Activated T-helper 1 cell treated with anti-CD3 and anti-CD28 coated beads, Interleukin-12 subunit alpha, Interleukin-12 subunit beta, Interleukin-2, Interleukin-4 antibody, amounts not matched to agents 30 ng/mL and 10 ng/mL and 1 ng/mL, durations not matched to agents 14 hours and 24 hours and 36 hours (primary cell): ENCODE measurements at places on chromosomes 5 and 9. TPM values are rescaled to one million over a fixed set of nuclear protein-coding genes. Genes with fewer than 3 reads are reported as not detected.

GRCh38 chr5:121744577-121744976 lies 107.1 kb upstream of the FTMT start:
- DNase-seq = no peak

GRCh38 chr5:16464664-16465543 lies 696 bp downstream of the ZNF622 start:
- DNase-seq = no peak

GRCh38 chr5:163347671-163348070 lies 89.7 kb upstream of the CCNG1 start:
- peak; percentile 19 for DNase-seq

Gene SLC45A2
- total RNA-seq = 0.18 TPM in 1 of 2 replicates, not detected in the other

Gene MSX2
- total RNA-seq = not detected in 2 replicates

Gene PCDHGA10
- 0.10 and 0.13 TPM in 2 replicates for total RNA-seq

GRCh38 chr5:75243100-75243499 lies 6.4 kb upstream of the ANKRD31 start:
- DNase-seq = no peak

DNA sequence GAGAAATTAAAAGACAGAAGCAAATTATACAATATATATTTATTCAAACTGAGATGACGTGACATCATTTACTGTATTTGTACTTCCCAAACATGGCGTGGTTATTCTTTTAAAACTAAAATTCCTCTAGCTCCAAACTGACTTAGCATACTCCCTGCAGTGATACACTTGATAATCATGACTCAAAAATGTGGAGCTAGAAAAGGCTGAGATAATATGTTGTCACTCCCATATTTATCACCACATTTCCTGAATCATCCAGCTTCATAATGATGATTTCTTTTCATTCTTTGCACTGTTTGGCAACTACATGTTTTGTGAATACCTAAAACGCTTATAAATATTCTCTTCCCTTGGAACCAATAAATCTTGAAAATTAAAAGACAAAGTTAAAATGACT lies 341.0 kb downstream of the EBF1 start:
- DNase-seq = no peak

- DNase-seq = no peak
These were observed 100.7 kb downstream of the PAM start for GRCh38 chr5:102855681-102856388.

DNA sequence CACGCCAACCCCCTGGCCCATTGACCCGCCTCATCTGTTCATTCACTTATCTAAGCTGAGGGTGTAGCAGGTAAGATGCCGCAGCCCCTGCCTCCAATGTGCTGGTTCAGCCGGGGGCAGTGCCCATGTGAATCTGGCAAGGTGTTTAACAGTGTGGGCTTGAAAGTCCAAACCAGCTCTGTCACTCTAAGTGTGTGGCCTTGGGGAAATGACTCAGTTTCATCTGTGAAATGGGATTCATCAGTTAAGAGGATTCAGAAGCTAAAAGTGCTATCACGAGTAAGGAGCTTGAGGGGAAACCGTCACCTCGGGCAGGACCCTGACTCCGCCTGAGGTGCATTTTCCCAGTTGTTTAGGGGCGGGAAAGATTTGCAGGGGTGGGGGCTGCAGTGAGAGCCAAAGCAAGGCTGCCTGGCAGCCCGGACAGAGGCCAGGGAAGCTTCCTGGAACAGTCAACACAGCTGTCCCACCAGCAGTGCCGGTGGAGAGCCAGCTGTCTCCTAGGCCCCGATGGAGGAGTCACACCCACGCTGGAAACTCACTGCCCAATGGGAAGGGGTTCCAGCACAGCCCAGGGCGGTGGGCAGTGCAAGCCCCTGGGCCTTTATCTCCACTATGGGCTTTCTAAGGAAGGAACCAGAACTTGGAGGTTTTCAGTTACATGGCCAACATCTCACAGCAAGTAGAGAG lies 9.7 kb upstream of the URM1 start:
- DNase-seq = no peak

DNA sequence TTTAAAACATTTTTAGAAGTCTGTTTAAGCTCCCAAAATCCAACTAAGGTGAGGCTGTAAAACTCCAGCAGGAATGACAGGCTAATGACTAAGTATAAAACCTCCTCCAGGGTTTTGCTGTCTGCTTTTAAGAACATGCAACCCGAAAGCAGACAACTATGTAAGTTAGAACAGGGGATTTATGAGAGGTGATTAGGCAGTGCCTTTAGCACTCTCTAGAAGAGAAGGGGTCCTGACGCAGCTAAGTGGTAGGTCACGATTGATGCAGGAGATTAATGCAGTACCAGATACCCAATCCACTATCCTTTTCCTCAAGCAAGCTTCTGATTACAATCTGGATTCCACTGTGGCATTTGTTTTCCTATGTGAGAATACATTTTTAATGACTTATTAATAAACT lies 25.9 kb downstream of the HOMER1 start:
- DNase-seq = no peak

DNA sequence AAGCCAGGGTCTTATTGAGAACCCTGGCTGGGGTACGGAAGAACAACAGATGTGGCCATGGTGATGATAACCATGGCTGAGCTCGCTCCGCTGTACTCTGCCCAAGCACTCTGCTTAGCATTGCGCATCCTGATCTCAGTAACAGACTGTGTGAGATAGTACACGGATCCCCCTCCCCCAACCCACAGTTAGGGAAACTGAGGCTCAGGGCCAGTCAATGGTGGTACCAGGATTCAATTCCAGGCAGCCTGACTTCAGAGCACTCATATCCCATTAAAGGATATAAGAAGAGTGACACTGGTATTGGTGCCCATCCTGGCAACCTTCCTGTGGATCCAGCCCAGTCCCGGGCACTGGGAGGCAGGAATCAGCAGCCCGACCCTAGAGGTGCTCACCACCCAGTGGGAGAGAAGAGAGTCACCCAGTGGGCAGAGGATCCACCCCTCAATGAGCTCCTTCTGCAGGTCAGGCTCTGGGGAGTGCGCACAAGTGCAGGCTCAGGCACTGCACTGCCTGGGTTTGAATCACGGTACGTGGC lies 26.5 kb upstream of the KIF12 start:
- no peak for DNase-seq

- no peak for DNase-seq
These were observed 60.4 kb upstream of the SPRY4 start for GRCh38 chr5:142385194-142385593.

- no peak for DNase-seq
These were observed 3.8 kb downstream of the IRX1 start for GRCh38 chr5:3599226-3600105.

DNA sequence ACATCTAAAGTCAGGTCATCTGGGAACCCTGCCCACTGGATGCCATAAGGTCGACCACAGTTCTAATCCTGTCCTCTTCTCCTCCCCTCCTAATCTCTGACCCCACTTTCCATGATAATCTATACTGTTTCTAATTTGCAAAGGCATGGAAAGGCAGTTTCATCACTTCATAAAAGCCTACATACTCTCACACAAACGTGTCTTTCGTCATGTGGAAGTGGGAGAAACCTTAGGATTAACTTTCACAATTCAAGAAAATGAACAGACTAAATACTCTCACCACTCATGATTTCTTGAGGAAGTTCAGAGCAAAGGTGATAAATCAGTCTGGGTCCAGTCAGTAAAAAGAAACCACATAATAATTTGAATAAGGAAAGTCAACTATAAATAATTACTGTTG lies 5.5 kb downstream of the FANCC start:
- DNase-seq = no peak

Gene CAVIN4
- 0.10 TPM in 1 of 2 replicates, not detected in the other for total RNA-seq

GRCh38 chr9:96425500-96426169 lies 7.5 kb upstream of the ZNF367 start:
- DNase-seq = no peak

DNA sequence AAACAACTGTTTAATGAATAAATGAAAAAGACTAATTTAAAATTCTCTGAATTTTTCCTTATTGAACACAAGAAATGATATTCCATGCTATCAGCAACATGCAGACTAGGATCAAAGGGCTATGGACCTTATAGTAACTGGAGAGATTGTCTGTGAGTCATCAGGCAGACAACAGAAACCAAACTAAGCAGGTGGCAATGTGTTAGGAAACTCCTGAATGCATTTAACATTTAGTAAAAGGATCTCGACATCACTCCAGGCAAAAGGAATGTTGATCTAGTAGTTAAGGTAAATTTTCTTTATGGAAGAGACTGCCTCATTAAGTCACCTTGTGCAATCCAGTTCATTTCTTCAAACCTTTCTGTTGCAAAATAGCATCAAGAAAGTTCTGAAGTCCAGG lies 58.4 kb downstream of the ARL15 start:
- no peak for DNase-seq

DNA sequence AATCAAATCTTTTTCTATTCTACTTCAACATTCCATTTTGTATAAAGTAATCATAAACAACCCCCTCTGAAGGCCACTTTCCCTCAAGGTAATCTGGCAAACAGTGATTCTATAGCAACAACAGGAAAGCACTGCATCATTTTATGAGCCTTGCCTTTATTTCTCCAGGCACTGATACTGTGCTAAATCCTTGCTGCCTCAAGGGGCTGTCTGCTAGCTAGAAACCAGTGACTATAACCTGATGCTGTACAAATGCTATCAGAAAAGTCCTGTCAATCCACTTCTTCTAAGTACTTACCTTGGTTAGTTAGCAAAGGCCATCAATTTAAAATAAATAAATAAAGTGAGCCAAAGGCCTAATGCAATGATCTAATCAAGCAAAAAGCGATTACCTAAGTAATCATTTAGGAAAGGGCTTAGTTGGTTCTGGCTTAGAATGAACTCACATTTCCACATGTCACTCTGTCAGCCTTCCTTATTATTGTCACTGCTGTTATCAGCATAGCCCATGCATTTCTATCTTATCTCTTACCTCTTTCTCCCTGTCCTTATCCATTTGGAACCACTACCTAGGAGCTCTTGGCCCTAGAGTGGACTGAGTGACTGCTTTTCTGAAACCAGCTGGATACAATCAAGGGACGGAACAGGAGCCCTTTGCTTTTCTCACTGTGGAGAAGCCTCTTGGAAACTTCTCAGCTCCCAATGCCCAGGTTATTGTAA lies 246.1 kb upstream of the MEF2C start:
- DNase-seq = no peak

DNA sequence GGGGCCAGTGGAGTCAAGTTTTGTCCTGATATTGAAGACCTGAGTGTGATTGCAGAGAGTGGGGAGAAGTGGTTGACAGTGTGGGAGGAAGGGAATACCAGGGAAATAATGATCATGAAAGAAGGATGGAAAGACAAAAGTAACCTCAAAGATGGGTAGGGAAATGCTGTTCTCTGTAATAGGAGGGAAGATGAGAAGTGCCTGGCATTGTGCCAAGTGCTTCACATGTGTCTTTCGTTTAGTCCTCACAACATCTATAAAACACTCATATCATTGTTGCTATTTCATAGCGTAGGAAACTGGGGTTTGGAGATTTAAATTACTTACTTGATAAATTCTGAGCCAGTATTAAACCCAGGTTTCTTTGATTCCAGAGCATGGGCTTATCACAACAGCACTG lies 472.3 kb downstream of the LRRC70 start:
- no peak for DNase-seq

Gene ANAPC2
- total RNA-seq = 62.5 and 63.6 TPM in 2 replicates

GRCh38 chr5:86929123-86929766 lies 311.5 kb downstream of the COX7C start:
- DNase-seq = no peak

DNA sequence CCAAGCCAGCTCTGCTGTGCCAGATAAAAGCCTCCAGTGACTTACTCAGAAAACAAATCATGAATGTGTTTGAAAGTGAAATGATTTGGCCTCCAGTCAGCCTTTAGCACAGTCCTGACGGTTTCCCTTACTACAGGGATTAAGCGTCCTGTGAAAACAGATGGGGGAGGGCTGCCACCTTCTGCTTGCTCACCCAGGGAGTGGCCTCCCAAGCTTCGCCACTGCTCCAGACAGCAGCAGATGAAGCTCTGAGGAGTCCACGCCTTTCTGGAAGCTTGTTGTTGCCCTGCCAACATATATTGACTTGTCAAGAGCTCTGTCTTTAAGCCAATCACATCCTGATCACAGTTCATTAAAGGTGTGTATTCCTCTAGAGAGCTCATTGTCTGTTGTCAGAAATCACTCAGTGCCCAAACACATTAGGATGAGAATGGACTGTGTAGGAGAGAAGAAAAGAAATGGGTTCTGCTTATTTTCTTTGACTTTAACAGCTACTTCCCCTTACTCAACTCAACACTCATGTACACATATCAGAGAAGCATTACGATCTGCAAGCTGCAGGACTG lies 4.9 kb upstream of the FYB1 start:
- DNase-seq = no peak

DNA sequence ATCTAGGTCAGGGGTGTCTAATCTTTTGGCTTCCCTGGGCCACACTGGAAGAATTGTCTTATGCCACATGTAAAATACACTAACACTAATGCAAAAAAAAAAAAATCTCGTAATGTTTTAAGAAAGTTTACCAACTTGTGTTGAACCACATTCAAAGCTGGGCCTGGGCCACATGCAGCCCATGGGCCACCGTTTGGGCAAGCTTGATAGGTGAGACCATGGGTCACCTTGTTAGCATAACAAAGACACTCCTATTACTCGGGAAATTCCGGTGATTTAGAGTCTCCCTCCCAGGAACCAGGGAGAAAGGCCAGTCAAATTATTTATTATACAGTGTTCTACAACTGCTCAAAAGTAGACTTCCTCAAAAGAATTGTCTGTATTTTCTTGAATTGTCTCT lies 12.7 kb downstream of the RECK start:
- no peak for DNase-seq

Gene ARL14EPL
- total RNA-seq = not detected in 2 replicates

DNA sequence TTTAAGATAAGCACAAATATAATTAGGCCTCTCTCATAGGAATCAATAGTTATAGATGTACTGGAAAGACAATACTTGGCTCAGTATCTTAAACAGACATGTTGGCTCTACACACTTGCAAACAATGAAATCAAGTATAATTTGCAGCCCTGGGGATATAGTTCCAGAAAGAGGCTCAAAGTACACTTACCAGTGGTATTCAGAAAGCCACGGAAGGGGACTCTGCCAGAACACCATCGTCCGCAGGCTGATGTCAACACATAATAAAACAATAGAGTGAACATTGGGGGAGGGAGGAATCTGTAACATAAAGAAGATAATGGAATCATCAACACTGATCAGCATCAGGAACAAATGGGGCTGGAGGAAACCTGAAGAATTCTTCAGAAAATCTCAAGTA lies 31.2 kb upstream of the EBF1 start:
- DNase-seq = no peak

GRCh38 chr9:110814159-110814558 lies 145.6 kb downstream of the MUSK start:
- no peak for DNase-seq

- DNase-seq = no peak
These were observed 178.4 kb downstream of the PTPRD start for GRCh38 chr9:10434412-10434811.

Gene ROR2
- 1.1 and 1.6 TPM in 2 replicates for total RNA-seq

GRCh38 chr5:66553916-66554575 lies 42.1 kb upstream of the MAST4 start:
- peak; percentile 50 for DNase-seq

- DNase-seq = no peak
These were observed 79.7 kb upstream of the ZNF366 start for GRCh38 chr5:72586788-72587530.

DNA sequence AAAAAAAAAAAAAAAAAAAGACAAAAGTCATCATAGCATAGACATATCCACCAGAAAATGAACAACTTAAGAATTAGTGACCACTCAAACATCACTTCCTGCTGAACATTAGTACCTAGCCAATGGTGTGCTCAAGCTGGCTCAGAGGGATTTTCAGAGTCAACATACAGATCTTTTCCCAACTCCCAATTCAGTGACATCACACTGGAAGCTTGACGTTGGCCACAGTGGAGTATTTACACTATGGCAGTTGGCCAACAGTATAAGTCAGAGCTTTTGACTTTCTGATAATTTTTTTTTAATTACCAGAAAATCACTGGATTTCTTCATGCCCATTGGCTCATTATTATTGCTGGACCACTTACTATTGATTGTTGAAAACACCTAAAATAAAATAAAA lies 383.5 kb downstream of the ARHGEF28 start:
- no peak for DNase-seq
